Neural crest cell (in vitro differentiated cells): ENCODE measurements at places on chromosomes 12 and 14. TPM values are rescaled to one million over a fixed set of nuclear protein-coding genes. Genes with fewer than 3 reads are reported as not detected.

Gene MAGOHB
- 51.6 and 56.5 TPM in 2 replicates for total RNA-seq

Gene IL22
- not detected in 2 replicates for total RNA-seq

GRCh38 chr14:65243766-65244442, 141.6 kb upstream of the MAX start:
- DNase-seq, result no peak

- no peak for DNase-seq
Measured at GRCh38 chr14:106343626-106344025, 817.2 kb downstream of the TMEM121 start.

- DNase-seq, result no peak
Measured at GRCh38 chr14:24339284-24340151, at the start of gene RIPK3. Gene RIPK3 (minus strand): TSS chr14:24339991. CDS start chr14:24339826, 165 bp downstream.
